ENCODE measurements at places on chromosomes 2 and 18. TPM values are rescaled to one million over a fixed set of nuclear protein-coding genes. Genes with fewer than 3 reads are reported as not detected.

Gene DSG1
- total RNA-seq = not detected

Gene ARHGAP28
- not detected for total RNA-seq

Gene TDRD15
- total RNA-seq = not detected

Gene TCF7L1
- total RNA-seq = 11.5 TPM

Gene GCG
- not detected for total RNA-seq

Gene MORN2
- 37.6 TPM for total RNA-seq

Gene CGREF1
- total RNA-seq = 7.4 TPM
